DMS79 (cell line): ENCODE measurements at places on chromosomes 16 and 17.

DNA sequence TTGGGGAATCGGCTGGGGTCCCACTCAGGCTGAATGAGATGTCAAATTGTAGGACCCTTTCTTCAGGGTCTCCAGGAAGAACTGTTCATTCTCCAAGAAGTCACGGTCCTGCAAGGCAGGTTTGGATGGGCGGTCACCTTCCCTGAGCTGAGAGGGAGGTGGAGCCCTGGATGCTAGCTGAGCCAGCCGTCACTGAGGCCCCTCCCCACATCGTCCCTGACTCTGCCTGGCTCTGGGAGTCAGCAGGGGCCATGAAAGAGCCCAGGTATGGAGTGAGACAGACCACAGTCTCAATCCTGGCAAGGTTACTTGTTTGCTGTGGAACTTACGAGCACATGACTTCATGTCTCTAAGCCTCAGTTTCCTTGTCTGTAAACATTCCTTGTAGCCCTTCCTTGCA is 6.0 kb upstream of the MRPL38 start:
- DNase-seq, result peak; percentile 37

DNA sequence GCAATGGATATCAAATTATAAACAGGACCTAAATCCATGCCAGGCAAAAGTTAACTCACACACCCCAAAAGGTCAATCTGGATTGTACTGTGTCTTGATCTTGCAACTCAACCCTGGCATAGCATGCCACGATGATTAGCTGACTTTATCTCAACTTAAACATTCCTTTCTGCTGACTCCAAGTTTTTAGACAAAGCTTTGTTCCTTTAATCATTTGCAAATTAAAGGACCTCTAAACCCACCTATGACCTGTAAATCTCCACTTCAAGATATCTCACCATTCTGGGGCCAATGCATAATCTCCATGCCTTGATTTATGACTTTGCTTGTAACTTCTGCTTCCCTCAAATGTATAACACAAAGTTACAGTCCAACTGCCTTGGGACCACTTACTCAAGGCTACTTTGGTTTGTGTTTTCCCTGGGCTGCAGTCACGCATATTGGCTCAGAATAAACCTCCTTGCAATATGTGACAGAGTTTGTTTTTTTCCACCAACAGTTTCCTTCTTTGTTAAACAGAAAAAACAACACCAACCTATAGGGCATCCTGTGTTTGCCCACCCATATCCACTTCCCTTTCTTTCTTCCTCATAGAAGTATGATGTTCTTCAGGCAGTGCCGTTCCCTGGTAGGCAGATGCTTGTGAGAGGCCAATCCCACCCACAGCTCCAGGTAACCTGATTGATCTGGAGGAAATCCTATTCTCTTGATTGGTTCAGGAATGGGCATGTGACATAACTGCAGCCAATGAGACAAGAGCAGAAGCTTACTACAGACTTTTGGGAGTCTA is 390.6 kb upstream of the ERCC4 start:
- DNase-seq, result no peak

DNA sequence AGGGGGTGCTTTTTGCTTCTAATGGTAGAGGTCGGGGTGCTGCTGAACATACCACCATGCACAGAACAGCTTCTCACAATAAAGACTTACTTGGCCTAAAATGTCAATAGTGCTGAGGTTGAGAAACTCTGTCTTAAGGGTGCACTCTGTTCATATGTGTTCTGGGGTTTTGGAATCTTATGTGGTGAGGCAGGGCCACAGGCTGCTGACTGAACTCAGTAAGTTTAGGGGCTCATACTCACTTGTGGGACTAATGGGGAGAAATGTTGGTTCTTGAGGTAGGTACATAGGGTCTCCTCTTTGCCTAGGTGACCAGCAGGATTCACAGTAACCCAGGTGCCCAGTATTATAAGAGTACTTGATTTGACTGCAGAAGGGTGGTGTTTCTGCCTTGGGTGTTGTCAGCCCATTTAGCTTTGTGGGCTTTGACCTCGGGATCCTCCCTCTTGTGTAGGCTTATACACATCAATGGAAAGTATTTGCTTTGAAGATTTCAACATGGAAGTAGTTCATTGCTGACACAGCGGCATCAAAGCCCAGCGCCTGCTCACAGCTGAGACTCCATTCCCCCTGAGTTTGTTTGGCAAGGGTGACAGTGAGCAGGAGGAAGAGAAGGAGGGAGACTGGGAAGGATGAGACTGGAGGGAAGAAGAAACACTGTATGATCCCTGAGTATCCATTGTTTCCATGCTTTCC is 17.2 kb downstream of the SLC7A6 start:
- no peak for DNase-seq

DNA sequence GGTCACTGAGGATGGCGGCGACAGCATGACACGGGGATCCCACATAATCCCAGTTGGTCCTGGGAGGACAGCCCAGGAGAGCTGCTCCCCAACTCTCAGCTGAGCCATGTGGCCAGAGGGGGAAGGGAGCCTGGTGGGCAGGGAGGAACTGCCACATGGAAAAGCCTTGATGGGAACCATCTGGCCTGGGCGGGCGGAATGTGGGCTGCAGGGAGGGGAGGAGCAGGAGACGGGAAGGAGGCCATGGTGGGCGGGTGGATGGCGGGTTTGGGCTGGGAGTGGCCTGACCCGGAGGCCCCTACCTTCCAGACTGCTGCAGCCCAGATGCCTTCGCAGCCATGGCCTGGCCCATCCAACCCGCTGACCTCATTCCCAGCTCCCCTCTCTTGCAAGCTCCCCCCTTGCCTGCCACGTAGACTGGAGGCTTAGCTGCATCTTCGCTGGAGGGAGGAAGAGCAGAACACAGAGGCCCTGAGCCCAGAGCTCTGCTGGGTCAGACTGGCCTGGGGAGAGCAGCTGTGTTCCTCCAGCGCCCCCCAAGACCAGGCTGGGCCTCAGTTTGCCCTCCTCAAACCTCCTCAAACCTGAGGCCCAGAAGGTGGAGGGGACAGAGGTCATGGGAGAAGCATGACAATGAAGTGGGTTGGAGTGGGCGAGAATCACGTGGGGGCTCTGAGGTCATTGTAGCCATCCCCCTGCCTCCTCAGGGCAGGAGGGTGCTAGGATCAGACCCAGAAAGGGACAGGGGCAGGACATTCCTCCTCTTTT is 8.2 kb upstream of the COL1A1 start:
- no peak for DNase-seq

- DNase-seq, result no peak
These were observed 141.3 kb upstream of the CDH8 start for GRCh38 chr16:62177351-62178203.

DNA sequence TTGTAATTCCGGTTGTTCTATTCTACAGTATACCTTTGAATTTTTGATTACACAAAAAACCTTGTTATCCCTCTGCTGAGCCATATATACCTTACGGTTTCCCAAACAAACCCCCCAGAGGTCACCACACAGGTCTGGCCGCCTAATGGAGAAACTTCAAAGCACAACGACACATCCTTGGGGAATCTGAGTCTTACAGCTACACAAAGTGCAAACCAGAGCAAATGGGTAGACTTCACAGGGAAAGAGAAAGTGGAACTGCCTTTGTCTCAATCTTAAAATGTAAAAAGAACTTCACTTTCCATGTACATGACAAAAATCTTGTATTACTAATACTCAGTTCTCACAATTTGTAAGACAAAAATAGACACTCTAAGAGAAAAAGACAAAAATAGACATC is 2.7 kb downstream of the FBXO31 start:
- DNase-seq, result no peak

DNA sequence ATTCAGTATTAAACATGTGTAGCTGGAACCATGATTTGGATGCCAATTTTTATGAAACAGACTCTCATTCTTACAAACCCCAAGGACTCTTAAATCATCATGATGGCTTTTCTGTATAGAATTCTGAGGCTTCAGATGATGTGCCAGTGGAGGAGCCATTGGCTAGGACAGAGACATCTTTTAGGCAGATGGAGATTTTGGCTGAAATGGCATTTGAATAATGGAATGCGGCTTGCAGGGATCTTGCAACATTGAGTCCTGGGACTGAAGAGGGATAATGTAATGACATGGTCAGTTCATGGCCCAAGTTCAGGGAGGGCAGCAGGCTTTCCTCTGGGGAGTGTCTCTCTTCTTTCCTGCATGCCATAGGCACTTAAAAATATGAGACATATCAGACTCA is 172.4 kb downstream of the ABCA8 start:
- DNase-seq, result no peak

- no peak for DNase-seq
These were observed 400.9 kb downstream of the SLC39A11 start for GRCh38 chr17:72691586-72691985.

GRCh38 chr16:30787613-30788378 is 791 bp upstream of the ZNF629 start:
- DNase-seq, result no peak

- no peak for DNase-seq
These were observed 56.0 kb upstream of the FAM20A start for GRCh38 chr17:68657166-68657565.

- no peak for DNase-seq
These were observed 7.6 kb downstream of the GPR142 start for GRCh38 chr17:74374858-74375257.
